Mesangial cell (primary cell): ENCODE measurements at places on chromosomes 4 and X. TPM values are rescaled to one million over a fixed set of nuclear protein-coding genes. Genes with fewer than 3 reads are reported as not detected.

Gene CT55
- not detected in 2 replicates for total RNA-seq

Gene CYSLTR1
- under 0.01 TPM in 1 of 2 replicates, not detected in the other for total RNA-seq

Gene CCNA2
- total RNA-seq: 5.3 and 161 TPM in 2 replicates

Gene ADH6
- 0.13 TPM in 1 of 2 replicates, not detected in the other for total RNA-seq

Gene SEPTIN11
- total RNA-seq: 82.5 and 95.3 TPM in 2 replicates

Gene DDX53
- not detected in 2 replicates for total RNA-seq

Gene ASMT
- 0.25 TPM in 1 of 2 replicates, not detected in the other for total RNA-seq

Gene GRIA3
- 1.3 and 1.5 TPM in 2 replicates for total RNA-seq

Gene PGRMC2
- total RNA-seq: 19.7 and 26.6 TPM in 2 replicates

Gene IQCM
- 0.51 TPM in 1 of 2 replicates, not detected in the other for total RNA-seq

Gene HERC5
- total RNA-seq: 0.33 and 0.76 TPM in 2 replicates
